Effector memory CD4-positive, alpha-beta T cell (primary cell): ENCODE measurements at places on chromosomes 5 and 9.

DNA sequence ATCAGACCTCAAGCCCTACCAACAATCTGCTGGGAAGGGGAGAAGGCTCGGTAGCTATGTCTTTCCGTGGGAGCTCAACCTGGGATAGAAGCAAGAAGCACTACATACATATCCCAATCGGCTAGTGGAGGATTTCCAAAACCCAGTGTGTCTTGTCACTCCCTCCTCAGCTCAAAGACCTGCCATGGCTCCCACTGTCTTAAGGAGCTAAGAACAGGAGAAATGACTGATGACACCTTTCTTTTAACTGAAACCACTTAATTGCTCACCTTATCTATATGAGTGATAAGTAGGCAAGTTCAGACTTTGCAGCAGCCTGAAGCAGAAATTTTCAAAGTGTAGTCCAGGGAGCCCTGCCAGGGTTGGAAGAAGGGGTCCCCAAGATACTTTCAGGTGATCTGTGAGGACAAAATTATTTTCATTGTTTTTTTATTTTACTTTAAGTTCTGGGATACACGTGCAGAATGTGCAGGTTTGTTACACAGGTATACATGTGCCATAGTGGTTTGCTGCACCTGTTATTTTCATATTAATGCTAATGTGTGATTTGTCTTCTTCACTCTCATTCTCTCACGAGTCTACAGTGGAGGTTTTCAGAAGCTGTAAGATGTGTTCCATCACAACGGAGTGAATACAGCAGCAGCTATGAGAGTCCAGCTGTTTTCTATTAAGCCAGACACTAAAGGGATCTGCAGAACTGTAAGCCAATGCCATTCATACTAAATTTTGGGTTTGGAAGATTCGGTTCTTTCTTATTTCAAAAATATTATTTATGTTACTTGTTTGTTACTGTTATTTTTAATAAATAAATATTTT lies 41.4 kb downstream of the PAX5 start:
- DNase-seq: no peak

DNA sequence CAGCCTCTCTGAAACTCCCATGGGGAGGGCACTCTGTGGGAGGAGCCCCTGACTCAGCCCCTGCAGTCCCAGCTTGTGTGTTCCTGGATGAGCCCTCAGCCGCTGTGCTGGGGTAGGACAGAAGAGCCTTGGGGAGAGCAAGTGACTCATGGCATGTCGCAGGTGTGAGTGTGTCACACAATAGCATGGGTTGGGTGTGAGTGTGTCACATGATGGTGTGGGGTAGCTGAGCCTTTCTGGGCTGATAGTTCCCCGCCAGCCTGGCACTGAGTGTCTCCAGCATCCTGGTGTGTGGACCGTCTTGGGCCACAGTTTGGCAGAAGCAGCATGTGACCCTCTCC lies 83.4 kb downstream of the PHF2 start:
- DNase-seq: no peak

DNA sequence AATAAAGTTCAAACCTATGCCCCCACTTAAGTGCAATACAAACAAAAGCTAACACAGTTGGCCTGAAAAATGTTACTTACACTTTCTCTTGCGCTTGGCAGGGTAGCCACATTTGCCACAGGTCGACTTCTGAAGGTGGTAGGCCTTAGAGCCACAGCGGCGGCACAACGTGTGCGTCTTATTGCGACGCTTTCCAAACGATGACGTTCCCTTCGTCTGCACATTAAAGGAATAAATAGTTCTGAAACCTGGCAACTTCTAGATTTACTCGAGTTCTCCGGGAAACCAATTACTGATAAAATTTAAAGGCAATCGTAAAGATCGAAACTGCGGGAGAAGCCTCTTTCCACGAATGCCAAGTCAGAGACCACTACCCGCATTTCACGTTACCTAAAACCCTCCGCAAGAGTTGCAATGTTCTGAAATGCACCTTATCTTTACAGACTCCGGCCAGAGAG lies 602 bp downstream of the RPL37 start:
- peak; percentile 51 for DNase-seq

DNA sequence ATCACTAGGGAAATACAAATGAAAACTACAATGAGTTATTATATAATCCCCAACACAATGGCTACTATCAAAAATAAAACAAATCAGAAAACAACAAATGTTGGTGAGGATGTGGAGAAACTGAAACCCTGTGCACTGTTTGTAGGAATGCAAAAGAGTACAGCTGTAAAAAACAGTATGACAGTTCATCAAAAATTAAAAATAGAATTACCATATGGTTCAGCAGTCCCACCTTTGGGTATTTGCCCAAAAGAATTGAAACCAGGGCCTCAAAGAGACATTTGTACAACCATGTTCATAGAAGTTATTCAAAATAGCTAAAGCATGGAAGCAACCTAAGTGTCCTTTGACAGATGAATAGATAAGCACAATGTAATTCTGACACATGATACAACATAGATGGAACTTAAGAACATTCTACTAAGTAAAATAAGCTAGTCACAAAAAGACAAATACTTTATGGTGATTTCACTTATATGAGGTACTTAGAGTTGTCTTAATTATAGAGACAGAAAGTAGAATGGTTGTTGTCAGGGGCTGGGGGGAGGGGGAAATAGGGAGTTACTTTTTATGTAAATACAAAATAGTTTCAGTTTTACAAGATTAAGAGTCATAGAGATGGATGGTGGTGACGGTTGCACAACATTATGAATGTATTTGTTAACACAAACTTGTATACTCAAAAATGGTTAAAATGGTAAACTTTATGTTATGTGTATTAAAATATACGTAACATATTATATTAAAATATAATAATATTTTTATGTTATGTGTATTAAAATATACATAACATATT lies 102.8 kb downstream of the KCTD16 start:
- no peak for DNase-seq

GRCh38 chr5:58275516-58275915 lies 184.4 kb downstream of the PLK2 start:
- DNase-seq: no peak

- no peak for DNase-seq
These were observed 112.0 kb downstream of the DOCK8 start for GRCh38 chr9:326667-327066.

DNA sequence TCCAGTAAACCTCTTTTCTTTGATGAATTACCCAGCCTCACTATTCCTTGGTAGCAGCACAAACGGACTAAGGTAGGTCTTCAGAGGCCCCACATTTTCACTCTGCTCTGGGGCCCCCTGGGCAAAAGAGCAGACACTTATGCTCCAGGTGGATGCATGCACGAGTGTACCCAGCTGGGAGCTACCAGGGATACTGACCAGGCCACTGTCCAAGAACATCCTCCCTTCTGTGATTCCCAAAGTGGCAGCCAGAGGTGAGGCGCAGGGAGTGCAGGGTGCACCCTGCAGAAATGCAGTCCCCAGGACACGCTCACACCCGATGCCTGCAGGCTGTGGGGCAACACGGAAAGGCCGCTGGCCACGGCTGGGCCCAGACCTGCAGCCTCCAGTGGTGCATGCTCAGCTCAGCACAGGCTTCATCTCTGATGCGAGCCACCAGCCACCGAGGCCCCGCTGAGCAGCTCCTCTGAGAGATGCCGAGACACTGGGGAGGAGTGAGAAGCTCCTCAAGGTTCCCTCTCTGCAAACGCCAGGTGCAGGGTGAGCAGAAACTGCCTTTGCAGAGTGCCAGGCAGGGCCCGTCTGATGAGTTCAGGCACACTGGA lies 48.1 kb upstream of the OLFM1 start:
- DNase-seq: no peak

GRCh38 chr9:36328798-36329411 lies 70.7 kb upstream of the GNE start:
- DNase-seq: peak; percentile 27

DNA sequence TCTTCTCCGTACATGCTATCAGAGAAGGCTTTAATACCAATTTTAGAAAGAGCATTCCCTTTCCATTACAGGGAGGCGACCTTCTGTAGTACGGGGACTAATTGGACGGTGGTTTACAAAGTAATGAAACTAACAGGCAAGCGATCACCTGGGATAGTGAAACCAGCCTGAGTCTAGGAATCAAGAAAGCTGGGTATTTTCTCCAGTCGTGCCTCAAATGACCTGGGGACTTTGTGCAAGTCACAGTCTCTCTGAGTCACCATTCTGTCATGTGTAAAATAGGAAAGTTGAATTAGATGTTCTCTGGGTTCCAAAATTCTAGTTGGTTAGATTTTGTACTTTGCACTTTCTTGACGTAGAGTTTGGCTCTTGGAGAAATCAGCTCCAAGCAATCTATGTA lies 22.7 kb upstream of the SSBP2 start:
- no peak for DNase-seq

- DNase-seq: no peak
These were observed 11.4 kb downstream of the FAM193B start for GRCh38 chr5:177542816-177543465.

DNA sequence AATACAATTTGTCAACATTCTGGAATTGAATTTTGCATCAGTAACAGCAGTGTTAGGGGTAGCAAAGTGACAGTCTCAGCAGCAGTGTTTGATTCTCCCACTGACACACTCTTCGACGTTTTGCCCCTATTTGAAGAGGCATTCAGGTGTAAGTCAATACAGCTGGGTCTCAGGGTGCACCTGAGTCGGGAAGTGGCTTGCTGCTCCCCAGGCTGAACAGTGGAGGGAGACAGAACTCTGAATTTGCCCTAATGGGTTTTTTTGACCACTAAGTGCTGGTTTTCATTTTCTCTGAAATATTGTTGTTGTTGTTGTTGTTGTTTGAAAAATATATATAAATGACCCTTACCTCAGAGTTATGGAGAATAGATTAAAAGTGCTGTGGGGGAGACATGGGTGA lies 223.2 kb downstream of the TLR4 start:
- DNase-seq: no peak

DNA sequence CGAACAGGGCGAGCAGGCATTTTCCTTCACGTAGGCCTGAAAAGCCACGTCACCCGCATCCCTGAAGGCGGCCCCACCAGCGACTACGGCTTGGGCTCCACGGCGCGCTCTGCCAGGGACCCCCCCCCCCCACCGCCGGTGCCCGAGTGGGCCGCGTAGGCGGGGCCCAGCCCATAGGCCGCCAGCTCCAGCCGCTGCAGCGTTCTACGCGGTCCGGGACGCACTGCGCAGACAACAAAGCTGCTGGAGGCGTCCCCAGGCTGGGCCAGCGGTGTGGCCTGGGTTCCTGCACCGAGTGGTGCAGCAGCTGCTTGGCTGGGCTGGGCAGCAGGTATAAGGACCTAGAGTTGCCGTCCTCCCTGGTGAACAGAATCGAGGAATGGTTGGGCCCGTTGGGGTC lies 18.3 kb upstream of the BTNL3 start:
- DNase-seq: no peak

- no peak for DNase-seq
These were observed 44.2 kb downstream of the SH3PXD2B start for GRCh38 chr5:172410160-172410559.

GRCh38 chr5:533243-533954 lies 9.2 kb upstream of the SLC9A3 start:
- no peak for DNase-seq

DNA sequence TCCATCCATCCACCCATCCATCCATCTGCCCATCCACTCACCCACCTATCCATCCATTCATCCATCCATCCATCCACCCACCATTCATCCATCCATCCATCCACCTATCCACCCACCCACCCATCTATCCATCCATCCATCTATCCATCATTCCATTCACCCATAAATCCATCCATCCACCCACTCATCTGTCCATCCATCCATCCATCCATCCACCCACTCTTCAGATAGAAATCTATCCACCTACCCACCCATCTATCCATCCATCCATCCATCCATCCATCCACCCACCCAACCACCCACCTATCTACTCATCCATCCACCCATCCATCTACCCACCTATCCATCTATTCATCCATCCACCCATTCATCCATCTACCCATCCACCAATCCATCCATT lies 35.0 kb upstream of the SLC6A19 start:
- no peak for DNase-seq

DNA sequence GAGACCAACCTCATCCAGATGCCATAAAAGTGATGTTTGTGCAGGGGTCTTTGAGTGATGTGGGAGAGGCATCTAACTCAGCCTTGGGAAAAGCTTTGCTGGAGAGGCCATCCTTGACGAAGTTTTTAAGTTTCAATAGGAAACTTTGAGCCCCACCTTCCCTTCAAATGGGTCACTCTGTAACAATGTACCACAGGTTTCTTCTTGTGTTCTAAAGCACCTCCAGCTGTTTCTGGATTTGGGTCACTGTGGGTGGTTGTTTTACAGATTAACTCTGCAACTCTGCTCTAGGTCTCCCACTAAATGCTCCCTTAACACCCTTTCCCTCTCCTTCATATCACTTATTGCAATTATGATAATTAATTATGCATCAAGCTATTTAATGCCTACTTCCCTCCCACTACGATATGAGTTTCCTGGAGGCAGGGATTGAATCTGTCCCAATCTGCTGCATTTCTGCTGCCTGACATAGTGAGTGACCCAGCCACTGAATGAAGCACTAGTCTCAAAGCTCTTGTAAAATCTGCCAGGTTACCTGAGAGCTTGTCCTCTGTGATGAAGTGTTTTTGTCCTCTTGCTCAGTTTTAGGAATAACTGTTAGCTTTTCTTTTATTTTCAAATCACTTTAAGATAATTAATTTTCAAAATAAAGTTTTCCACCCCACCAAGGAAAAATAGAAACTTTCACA lies 60.5 kb upstream of the PUM3 start:
- no peak for DNase-seq

GRCh38 chr9:7534211-7534935 lies 265.2 kb downstream of the DMAC1 start:
- DNase-seq: no peak

- DNase-seq: no peak
These were observed 133.2 kb upstream of the PANK3 start for GRCh38 chr5:168712280-168712924.

GRCh38 chr5:44953078-44953477 lies 144.3 kb downstream of the MRPS30 start:
- DNase-seq: no peak

DNA sequence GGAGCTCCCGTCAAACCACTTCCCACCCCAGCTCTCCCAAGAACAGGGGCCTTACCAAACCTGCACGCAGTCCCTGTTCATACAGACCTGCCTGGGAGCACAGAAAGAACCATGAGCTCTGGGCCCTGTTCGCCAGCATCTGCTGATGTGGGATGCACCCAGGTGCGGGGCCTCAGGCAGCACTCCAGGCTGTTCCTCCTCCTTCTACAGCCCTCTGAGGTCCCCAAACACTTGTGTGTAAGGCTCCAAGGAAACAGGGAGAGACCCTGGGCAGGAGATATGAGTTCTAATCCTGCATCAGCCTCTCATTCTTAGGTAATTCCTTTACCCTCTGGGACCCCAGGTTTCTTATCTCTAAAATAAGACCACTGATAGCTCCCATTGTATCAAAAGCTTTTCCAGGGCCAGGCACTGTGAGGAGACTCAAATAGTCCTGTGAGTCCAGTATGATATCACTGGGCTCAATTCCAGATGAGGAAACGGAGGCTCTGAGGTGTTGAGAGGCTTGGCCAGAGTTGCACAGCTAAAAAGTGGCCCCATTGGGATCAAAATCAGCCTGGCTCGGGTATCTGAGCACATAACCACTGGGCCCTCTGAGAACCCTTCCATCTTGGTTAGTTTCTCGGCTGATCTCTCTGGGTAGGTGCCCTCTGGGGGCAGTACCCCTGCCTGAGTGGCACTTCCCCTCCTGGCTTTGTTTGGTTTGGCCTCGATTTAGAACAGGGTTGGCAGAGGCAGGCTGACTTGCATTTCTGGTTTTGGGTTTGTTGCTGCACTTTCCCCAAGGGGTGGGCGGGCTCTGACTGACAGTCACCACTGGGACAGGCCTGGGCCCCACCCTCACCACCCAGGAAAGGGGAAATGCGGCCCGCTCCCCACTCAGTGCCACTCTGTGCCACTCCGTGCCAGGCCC lies 116.8 kb downstream of the RGS3 start:
- peak; percentile 41 for DNase-seq
